ENCODE measurements at places on chromosomes 6 and 20.
A peak's percentile ranks its signal among the peaks of the same experiment; 100 is the strongest.

- DNase-seq: peak; percentile 63
These were observed 20.4 kb downstream of the HLA-G start for GRCh38 chr6:29847871-29848630.

- peak; percentile 43 for DNase-seq
These were observed 11.0 kb downstream of the ALDH8A1 start for GRCh38 chr6:134938896-134939295.

DNA sequence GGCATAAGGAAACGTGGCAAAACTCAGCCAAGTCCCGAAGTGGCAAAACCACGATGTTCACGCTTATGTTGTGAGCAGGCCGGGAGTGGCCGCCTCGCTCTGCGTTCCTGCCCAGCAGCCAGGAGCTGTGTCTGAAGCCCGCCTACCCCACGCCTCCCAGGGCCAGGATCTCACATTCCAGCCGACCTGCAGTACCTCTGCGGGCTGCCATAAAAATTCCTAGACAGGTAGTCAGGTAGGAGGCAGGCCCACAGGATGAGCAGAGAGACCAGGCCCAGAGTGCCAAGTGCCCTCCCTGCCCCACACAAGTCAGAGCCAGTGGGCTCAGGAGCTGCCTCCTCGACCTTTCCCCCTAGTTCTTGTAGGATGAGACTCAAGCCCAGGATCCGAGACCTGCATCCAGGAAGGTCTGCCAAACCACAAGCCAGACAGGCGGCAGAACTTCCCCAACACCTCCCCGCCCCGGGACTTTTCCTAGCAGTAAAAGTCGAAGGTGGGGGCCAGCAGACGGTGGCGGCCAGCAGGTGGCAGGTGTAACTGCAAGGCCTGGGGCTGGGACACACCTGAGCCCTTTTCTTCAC, 16.7 kb downstream of the PMEPA1 start:
- no peak for DNase-seq

DNA sequence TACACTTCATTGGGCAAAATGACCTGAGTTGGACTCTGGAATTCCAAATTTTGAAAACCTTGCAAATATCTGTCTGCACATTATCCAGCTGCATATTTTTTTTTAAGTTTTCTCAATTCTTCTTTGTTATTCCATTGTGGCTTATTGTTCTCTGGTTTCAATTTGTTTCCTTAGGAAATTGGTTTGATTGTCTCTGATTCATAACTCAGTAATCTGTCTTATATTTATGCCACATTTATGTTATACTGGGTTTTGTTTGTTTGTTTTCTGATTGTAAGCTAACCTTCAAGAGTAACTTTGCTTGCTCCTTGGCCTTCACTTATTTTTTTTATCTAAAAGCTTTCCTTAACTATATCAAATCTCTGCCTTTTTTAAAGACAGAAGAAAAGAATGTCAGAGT, 193.3 kb upstream of the PLCB4 start:
- DNase-seq: no peak

DNA sequence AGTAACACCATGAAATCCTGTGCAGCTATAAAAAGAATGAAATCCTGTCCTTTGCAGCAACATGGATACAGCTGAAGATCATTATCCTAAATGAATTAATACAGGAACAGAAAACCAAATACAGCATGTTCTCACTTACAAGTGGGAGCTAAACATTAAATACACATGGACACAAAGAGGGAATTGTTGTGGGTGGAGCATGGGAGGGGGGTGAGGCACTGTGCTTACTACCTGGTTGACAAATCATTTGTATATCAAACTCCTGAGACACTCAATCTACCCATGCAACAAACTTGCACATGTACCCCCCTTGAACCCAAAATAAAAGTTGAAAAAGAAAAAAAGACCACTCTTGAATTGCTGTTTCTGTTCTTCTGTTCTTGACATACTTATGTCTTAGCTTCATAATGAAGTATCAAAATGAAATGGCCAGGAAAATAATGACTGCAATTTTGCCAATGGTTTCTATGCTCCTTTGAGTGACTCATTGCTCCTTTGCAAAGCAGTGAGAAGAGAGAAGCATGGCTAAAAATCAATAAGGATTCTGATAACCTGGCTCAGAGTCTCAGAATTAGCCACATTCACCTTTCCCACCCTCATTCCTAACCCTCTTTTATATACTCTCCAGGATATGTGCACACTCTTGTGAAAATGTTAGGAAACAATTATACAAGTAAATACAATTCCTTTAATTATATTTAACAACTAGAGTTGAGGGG, 71.0 kb downstream of the CYP39A1 start:
- DNase-seq: no peak

Data from stimulated activated CD8-positive, alpha-beta memory T cell treated with anti-CD3 and anti-CD28 coated beads, Interleukin-4, amount 100 ng/mL, for 4 hours (primary cell).